Activated naive CD4-positive, alpha-beta T cell (primary cell): ENCODE measurements at places on chromosomes 5 and 9.

GRCh38 chr9:20781092-20781491 lies 97.0 kb downstream of the FOCAD start:
- no peak for DNase-seq

DNA sequence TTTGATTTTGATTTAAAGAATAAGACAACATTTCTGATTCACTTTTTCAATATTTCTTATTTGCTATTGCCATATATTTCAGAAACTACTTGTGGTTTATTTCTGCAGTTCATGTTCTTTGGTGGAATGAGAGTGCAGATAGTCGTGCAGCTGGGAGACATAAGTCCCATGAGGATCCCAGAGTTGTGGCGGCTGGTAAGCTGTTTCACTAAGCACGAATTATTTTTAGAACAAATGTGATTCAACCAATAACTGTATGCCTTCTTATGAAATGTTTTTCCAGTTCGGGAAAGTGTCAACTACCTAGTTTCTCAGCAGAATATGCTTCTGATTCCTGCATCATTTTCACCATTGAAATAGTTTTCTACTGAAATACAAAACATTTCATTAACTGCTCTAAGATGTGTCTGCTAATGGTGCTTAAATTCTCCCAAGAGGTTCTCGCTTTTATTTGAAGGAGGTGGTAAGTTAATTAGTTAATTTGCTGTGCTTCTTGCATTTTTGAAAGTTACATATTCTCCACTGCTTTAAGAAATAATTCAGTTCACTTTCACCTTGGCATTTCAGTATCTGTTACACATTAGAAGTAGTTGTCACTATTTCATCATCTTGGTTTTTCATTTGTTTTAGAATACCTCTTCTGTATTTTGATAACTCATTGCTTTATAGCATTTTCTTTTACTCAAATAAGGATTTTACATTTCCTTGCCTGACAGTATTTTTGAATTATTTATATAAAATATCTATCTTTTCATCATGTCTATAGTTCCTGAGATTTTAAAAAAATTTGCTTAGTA lies 9.0 kb downstream of the NIPSNAP3B start:
- DNase-seq = no peak

DNA sequence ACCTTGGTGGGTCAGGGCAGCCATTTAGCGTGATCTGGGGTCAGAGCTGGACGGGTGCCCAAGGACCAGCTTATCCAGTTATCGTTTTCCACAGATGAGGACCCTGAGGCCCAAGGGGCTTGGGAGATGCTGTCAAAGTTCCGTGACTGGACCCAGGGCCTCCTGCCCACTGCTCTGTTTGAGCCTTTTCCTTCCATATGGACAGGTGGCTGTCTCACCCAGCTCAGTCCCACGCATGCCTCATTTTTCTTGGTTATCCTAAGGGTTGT lies 56.5 kb downstream of the TRIP13 start:
- DNase-seq = no peak

GRCh38 chr9:127424676-127424999 lies 456 bp downstream of the ZNF79 start:
- peak; percentile 39 for DNase-seq

GRCh38 chr9:113536166-113536482 lies 72.6 kb downstream of the RGS3 start:
- DNase-seq = no peak

DNA sequence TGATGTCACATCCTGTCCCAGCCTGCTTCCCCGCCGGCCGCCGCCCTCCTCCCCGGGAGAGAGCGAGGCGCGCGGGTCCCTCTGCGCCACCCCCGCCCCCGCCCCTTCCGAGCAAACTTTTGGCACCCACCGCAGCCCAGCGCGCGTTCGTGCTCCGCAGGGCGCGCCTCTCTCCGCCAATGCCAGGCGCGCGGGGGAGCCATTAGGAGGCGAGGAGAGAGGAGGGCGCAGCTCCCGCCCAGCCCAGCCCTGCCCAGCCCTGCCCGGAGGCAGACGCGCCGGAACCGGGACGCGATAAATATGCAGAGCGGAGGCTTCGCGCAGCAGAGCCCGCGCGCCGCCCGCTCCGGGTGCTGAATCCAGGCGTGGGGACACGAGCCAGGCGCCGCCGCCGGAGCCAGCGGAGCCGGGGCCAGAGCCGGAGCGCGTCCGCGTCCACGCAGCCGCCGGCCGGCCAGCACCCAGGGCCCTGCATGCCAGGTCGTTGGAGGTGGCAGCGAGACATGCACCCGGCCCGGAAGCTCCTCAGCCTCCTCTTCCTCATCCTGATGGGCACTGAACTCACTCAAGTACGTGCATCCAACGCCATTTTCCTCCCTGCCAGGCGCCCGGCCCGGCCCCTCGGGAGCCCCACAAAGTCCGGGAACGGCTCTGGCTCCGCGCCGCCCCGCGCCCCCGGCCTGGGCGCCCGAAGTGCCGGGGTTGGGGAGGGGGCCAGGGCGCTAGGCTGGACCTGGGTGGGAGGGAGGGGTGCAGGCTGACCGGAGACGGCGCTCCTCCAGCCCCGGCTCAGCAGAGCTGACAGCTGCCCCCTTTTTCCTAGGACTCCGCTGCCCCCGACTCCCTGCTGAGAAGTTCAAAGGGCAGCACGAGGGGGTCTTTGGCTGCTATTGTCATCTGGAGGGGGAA lies 12.0 kb upstream of the OLFM1 start:
- no peak for DNase-seq
